Activated T-helper 1 cell treated with Interleukin-2 at 50 U/mL for 16 hours (primary cell): ENCODE measurements at places on chromosomes 13 and 19.
A peak's percentile ranks its signal among the peaks of the same experiment; 100 is the strongest.

DNA sequence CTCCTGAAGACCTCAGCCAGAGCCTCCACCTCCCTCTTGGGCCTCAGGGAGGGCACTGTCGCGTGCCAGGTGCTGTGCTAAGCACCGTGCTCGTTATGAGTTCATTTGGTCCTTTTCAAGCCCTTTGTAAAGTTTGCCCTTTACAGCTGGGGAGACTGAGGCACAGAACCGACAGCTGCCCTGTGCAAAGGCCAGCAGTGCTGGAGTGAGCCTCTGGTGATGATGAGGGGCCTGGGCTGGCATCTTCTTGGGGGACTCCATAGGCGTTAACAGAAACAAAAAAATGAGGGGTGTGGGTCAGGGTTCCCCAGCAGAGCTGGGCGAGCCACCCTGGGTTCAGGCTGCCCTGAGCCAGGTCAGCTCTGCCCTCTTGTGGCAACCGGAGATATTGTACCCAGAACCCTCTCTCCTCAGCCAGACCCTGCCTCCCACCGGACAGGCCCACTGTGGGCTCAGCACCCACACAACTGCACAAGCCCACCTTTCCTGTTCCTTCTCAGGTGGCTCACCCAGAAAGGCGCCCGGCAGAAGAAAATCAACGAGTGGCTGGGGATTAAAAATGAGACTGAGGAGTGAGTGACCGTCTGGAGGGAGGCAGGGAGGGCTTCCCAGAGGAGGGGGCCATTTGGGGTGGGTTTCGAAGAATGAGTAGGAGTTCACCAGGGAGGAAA, 5.5 kb upstream of the IFI30 start:
- peak; percentile 25 for DNase-seq

DNA sequence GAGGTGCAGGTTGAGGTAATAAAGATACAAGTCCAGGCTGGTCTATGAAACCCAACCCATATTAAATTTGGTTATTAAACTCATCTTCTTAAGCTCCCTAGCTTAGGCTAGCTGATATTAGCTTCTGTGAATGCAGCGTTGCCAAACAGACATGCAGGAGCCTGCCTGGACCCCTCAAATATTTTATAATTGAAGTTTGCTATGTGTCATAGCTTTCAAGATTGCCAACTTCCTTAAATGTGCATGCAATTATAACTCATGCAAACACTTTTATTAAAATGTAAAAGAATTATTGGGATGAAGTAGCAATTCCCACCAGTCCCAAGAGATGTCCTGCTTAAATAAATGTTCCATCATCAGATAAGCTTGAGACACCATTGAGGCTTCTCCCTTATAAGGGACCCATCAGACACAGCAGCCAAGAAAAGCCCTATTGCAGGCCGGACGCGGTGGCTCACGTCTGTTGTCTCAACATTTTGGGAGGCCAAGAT, 51.3 kb downstream of the MBNL2 start:
- no peak for DNase-seq

DNA sequence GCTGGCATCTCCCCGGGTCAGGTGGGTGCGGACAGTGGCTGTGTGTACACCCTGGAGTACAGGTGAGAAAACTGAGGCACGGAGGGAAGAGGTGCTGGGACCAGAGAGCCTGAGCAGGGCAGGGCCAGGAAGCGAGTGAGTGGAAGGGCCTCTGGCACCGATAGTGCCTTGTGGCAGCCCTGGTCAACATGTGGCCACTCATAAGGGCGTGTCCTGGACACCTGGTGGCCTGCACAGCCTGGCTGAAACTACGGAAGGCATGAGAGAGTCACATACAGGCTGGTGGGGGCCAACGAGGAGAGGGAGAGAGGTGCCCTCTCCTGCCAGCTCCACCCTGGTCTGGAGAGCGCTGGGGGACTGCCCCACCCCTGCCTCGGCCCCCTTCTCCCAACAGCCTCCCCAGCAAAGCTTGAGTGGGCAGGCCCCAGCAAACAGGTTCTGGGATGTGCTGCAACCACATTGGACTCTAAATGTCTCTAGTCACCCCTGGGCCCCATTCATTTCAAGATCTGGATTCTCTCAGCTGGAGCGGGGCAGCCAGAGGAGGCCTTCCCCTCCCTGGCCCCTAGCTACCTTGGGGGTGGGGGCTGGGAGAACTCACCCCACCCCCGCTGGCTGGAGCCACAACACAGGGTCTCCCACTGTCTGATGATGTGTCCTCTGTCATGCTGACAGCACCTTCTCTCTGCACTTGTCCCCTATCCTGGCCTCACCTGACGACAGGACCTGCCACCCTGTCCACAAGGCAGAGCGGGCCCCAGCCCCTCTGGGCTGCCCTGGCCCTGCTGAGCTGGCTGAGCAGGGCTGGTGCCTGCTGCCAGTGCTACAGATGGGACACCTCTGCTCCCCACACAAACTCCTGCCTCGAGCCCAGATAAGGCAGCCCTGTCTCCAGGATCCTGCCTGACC, 5.8 kb downstream of the CBARP start:
- DNase-seq: no peak

- no peak for DNase-seq
Measured at GRCh38 chr13:44719857-44720671, 143.9 kb upstream of the TSC22D1 start.

DNA sequence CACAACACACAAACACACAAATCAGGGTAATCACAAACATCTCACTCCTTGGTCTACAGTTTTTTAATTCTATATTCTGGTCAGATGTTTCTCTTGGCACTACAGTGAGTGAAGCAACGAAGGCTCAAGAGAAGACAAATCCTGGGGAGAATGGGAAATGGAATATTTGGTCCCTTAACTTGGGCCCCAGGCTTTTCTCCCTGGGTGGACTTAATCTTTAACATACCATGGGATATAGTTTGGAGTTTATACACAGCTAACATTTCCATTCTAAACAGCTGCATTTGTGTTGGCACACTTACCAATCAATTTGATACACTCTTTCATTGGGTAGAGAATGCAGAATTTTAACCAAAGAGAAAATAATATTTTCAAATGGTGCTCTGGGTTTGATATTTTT, 1132.6 kb upstream of the SLC10A2 start:
- DNase-seq: no peak

- no peak for DNase-seq
Measured at GRCh38 chr13:24287748-24288287, 21.6 kb upstream of the C1QTNF9 start.

DNA sequence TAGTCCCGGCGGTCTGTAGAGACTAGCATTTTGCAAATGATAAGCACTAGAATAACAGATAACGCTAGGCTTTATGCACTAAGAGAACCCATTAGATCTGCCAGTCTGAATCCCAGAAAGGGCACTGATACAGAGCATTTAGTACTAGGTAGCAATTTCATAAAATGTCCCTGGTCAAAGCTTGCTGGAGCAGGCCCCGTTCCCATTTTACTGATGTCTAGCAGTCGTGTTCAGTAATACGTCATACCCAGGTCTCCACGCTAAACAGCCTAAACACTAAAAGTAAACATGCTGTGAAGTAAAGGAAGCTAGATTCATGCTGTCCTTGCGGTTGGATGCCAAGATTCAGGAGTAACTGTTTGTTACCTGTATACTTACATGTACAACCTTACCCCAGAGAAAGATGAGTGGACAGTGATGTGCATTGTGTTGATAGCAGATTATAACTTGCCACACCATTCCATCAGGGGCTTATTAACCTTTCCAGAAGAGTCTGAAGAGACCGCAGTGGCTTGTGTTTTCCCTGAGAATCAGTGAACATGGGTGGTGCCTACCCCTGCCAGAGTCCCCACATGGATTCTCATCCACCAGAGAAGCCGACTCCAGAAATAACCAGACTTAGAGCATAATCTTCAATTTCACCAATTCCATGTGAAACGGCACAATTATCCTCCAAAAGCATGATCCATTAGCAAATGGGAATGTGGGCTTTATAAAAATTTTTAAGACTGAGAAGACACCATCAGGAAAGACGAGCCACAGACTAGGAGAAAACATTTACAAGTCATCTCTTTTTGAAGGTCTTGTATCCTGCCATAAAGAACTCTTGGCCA, 3.4 kb upstream of the RPS11 start:
- no peak for DNase-seq

GRCh38 chr19:39430675-39431593, 4.8 kb downstream of the RPS16 start:
- DNase-seq: peak; percentile 50

- peak; percentile 55 for DNase-seq
Measured at GRCh38 chr19:40614622-40615411, 13.6 kb downstream of the LTBP4 start.

DNA sequence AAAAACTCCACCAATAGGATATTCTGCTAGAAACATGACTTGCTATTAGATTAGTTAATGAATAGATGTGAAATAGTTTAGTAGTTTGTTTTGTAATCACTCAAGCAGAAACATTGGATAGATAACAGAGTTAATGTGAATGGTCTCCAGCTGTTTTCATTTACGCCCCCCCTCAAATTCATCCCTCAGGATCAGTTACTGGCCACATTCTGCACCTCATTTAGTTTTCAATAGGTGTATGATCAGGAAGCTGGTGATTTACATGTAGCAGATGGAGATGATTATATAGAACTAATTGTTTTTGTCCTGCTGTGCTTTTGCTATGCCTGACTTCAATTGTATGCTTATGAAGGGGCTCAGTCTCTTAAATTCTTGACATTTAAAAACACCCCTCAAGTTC, 759.0 kb downstream of the SLITRK6 start:
- DNase-seq: no peak

DNA sequence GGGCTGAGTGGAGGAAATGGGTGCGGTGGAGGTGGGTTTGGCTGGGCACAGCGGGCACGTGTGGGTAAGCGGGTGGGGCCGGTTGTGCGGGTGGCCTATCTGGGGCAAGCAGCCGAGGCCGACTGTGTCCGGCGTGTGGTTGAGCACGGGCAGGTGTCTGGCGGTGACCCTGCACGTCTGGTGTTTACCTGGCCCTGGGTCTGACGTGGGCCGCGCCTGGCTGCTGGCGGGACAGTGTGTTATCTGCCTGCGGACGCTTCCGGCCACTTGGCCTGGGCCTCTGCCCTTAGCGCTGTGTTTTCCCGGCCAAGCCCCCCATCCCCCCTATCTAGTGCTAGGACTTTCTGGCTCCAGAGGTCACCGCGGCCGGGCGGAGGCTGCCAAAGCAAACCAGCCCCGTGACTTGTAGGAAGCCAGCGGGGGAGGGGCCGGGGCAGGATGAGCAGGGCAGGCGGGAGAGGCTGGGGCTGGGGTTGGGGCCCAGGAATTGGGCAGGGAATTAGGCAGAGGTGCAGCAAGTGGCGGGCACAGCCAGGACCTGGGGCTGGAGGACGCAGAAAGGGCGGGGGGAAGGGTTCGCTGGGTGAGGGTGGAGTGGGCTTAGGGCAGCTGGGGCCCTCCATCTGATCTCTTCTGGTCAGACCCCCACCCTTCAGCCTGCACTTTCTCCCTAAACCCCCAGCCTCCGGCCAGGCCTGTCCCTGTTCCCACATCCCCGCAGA, 534 bp upstream of the HPN start:
- no peak for DNase-seq

DNA sequence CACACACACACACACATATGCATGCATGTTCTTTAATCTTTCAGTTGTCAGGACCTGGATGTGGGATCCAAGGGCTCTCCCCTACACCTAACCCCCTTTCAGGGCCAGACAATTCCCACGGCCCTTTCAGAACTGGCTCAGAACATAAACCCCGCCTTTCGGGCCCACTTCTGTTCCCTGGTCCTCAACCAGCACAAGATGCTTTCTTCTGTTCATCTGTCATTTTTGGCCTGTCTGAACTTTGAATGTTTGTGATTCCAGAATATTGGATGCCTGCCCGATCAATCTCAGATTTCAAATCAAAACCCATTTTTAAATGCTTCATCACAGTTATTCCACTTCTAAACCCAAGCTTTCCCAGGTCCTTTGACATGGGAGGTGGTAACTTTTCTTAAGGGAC, 167.3 kb downstream of the USP12 start:
- no peak for DNase-seq

GRCh38 chr19:34847393-34847792, 74.4 kb upstream of the ZNF599 start:
- no peak for DNase-seq

DNA sequence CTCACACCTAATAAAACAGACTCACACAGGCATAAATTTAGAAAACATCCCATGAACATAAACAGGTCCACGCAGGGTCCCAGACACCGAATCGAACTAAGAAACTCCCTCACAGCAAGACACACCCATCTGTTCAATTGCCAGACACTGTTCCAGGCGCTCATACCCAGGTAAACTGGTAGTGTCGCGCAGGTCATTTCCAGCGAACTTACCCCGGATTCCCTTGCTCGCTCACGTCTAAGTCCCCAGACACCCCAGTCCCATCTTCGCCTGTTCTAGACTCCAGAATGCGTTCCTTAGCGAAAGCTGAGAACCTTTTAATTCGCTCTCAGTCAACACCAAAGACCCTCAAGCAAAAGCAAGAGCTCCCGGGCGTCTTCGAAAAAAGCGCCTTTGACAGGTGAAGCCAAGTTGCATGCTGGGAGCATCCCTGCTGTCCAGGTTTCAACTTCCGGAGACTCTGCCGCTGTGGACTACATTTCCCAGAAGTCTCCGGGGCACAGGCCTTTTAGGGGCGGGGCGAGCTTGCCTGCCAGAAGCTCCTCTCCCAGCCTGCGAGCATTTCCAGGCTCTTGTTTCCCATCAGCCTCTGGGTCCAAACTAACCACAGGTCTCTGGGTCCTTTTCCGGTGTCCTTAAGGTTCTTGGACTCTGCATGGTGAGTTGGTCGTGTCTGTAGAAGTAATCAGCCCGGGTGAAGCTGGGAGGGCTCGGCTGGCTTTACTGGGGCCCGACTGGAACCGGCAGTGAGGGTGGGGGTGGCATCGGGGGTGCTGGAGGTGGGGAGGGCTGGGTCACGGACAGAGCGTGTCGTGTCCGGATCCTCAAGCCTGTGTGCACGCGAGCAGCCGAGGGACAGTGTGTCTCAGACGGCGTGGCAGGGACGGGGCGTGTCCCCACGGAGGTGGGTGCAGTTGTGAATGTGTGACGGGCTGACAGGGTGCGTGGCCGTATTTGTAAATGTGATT, at the start of gene ZNF283:
Gene ZNF283 (plus strand): TSS at position 535 of the 968 bp plus-strand sequence. CDS start 6,184 bp downstream, outside the sequence.
- peak; percentile 65 for DNase-seq

GRCh38 chr13:48859272-48860105, 116.2 kb upstream of the FNDC3A start:
- no peak for DNase-seq

GRCh38 chr13:75811841-75812240, 175.7 kb downstream of the LMO7 start:
- no peak for DNase-seq

GRCh38 chr19:38470788-38471480, 37.4 kb downstream of the RYR1 start:
- no peak for DNase-seq

GRCh38 chr13:111548301-111548700, 227.9 kb downstream of the TEX29 start:
- no peak for DNase-seq

DNA sequence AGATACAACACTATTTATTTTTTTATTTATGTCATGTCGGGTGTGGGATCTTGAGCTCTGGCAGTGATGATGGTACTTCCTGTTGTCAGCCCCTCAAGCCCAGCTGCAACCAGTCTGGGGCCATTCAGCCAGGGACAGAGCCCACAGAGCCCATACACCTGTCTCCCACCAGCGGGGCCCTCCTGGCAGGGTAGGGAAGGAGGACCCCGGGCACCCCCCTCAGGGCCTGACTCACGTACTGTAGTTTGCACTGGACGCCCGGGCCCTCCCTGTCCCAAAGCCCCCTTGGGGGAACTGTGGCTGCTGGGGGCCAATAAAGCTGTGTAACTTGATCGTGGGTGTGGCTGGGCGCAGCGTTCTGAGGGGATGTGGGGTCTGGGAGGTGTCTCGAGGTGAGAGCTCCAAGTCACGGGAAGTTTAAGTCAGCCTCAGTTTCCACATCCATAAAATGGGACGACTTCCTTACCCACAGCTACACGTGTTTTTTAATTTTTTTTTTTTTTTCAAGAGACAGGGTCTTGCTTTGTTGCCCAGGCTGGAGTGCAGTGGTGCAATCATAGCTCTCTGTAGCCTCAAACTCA, 9.5 kb downstream of the ATG4D start:
- DNase-seq: no peak
